Activated naive CD4-positive, alpha-beta T cell treated with anti-CD3 and anti-CD28 coated beads for 36 hours (primary cell): ENCODE measurements at places on chromosomes 11 and 22. TPM values are rescaled to one million over a fixed set of nuclear protein-coding genes. Genes with fewer than 3 reads are reported as not detected.

GRCh38 chr22:38214302-38215056 lies 12.7 kb downstream of the MAFF start:
- H3K27ac ChIP-seq = no peak overlapping the region
- no peaks in the 10 kb centered on the region for H3K27me3 ChIP-seq

DNA sequence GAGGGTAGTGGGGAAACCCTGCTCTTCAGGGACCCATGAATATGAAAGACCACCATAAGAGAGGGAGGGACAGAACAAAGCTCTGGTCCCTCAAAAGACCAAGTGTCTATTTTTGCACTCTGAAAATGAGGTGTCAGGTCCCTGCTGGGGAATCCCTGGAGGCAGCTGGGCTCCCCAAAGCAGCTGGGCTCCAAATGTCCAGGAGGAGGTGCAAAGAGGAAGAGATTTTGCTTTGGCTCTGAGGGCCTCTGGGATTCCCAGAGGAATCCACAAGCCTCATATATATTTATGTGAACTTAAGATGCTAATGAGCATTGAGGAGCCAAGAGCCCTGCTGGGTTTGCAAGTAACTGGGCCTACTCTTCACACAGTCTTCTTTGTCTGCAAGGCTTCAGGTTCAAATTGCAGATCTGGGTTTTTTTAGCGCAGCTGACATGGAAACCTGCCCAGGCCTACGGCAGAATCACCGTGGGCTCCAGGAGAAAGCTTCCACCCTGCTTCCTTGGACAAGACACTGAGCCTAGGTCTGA lies 26.0 kb downstream of the CLMP start:
- no peaks in the 10 kb centered on the region for H3K27me3 ChIP-seq
- no peaks in the 10 kb centered on the region for H3K36me3 ChIP-seq
- DNase-seq = no peak
- H3K4me1 ChIP-seq = no peaks in the 10 kb centered on the region
- no peak overlapping the region for H3K4me3 ChIP-seq

- H3K4me3 ChIP-seq = no peak overlapping the region
- peaks cover 3% of the 10 kb centered on the region for H3K27me3 ChIP-seq
- no peaks in the 10 kb centered on the region for H3K4me1 ChIP-seq
- no peak overlapping the region for H3K27ac ChIP-seq
- no peaks in the 10 kb centered on the region for H3K36me3 ChIP-seq
Observed at GRCh38 chr11:79241852-79242241, 199.0 kb downstream of the TENM4 start.

- H3K4me1 ChIP-seq = no peaks in the 10 kb centered on the region
- H3K36me3 ChIP-seq = no peaks in the 10 kb centered on the region
- no peak overlapping the region for H3K27ac ChIP-seq
- no peak overlapping the region for H3K4me3 ChIP-seq
- DNase-seq = no peak
Observed at GRCh38 chr11:71192629-71193028, 59.7 kb downstream of the SHANK2 start.

GRCh38 chr11:114562166-114562916 lies 2.7 kb upstream of the NXPE1 start:
- DNase-seq = no peak
- H3K4me3 ChIP-seq = no peak overlapping the region
- no peaks in the 10 kb centered on the region for H3K36me3 ChIP-seq
- peaks cover 11% of the 10 kb centered on the region for H3K4me1 ChIP-seq

DNA sequence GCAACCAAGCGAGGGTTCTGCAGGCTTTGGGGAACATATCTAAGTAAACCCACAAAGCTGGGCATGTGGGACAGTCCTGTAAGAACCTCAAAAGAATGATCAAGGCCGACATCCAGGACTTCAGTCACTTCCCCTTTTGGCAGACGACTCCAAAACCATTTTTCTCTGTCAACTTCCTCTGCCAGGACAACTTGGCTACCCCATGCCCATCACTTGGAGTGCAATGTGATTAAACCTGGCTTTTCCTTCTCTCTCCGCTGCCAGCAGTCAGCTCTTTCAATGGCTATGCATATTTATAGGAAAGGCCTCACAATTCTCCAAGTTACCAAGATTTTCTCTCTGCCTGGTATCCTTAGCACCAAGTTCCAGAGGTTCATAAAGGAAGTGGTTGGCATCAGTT lies 78.9 kb downstream of the C11orf58 start:
- DNase-seq = no peak
- H3K27me3 ChIP-seq = no peaks in the 10 kb centered on the region
- H3K4me3 ChIP-seq = no peak overlapping the region
- H3K27ac ChIP-seq = no peak overlapping the region
- no peaks in the 10 kb centered on the region for H3K36me3 ChIP-seq

ABCG4 gene
- total RNA-seq = 0.31 TPM

OR10S1 gene
- total RNA-seq = not detected

PTGDR2 gene
- total RNA-seq = 0.17 TPM

KCNJ1 gene
- not detected for total RNA-seq

SERPING1 gene
- total RNA-seq = 0.43 TPM

AMBRA1 gene
- 23.1 TPM for total RNA-seq
